Osteoblast (primary cell): ENCODE measurements at places on chromosomes 12 and 14. TPM values are rescaled to one million over a fixed set of nuclear protein-coding genes. Genes with fewer than 3 reads are reported as not detected.

STAT6 gene
- 149 and 167 TPM in 2 replicates for total RNA-seq

FAIM2 gene
- 0.88 and 1.4 TPM in 2 replicates for total RNA-seq

SALL2 gene
- 2.9 and 3.3 TPM in 2 replicates for total RNA-seq

SLC25A47 gene
- total RNA-seq = not detected in 2 replicates

TAS2R19 gene
- 5.0 and 7.6 TPM in 2 replicates for total RNA-seq

TSPAN19 gene
- not detected in 2 replicates for total RNA-seq

GZMB gene
- total RNA-seq = not detected in 2 replicates

TEX52 gene
- not detected in 2 replicates for total RNA-seq

SRGAP1 gene
- 24.8 and 26.1 TPM in 2 replicates for total RNA-seq

SDR9C7 gene
- total RNA-seq = not detected in 2 replicates

CPNE8 gene
- 20.6 and 23.9 TPM in 2 replicates for total RNA-seq

HOXC9 gene
- 8.3 and 11.6 TPM in 2 replicates for total RNA-seq

DNAJC22 gene
- total RNA-seq = 0.29 and 1.1 TPM in 2 replicates

CLEC4D gene
- total RNA-seq = not detected in 2 replicates

JPH4 gene
- not detected in 2 replicates for total RNA-seq

PRH1 gene
- total RNA-seq = 24.2 and 31.2 TPM in 2 replicates

SYT1 gene
- total RNA-seq = 0.29 TPM in 1 of 2 replicates, not detected in the other
